ENCODE measurements at places on chromosomes 16 and 17.

DNA sequence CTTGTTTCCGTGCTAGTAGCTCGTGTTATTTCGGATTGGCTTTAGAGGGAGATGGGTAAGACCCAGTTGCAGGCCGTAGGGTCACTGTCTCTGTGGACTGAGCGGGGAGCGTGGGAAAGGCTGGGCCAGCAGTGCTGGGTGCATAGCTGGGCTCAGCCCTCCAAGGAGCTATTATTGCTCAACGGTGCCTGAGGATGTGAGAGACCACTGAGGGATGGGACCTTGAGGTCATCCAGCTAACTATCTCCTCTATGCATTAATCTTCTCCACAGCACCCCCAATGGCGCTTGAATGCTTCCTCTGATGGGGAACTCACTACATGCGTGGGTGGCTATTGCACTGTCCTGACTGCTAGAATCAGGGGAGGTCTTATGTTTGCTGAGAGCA lies 126.1 kb upstream of the FOXF1 start:
- no peak for DNase-seq

GRCh38 chr17:39064374-39064773 lies 87.1 kb downstream of the PLXDC1 start:
- no peak for DNase-seq

DNA sequence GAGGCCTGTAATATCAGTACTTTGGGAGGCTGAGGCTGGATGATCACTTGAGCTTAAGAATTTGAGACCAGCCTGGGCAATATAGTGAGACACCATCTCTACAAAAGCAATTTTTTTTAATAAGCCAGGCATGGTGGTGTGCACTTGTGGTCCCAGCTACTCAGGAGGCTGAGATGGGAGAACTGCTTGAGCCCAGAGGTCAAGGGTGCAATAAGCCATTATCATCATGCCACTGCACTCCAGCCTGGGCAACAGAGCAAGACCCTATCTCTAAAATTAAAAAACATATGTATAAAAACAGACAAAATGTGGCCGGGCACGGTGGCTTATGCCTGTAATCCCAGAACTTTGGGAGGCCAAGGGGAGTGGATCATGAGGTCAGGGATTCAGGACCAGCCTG lies 3.2 kb upstream of the ZNF785 start:
- no peak for DNase-seq

- DNase-seq: no peak
These were observed 36.8 kb downstream of the TMEM132E start for GRCh38 chr17:34616148-34616547.

DNA sequence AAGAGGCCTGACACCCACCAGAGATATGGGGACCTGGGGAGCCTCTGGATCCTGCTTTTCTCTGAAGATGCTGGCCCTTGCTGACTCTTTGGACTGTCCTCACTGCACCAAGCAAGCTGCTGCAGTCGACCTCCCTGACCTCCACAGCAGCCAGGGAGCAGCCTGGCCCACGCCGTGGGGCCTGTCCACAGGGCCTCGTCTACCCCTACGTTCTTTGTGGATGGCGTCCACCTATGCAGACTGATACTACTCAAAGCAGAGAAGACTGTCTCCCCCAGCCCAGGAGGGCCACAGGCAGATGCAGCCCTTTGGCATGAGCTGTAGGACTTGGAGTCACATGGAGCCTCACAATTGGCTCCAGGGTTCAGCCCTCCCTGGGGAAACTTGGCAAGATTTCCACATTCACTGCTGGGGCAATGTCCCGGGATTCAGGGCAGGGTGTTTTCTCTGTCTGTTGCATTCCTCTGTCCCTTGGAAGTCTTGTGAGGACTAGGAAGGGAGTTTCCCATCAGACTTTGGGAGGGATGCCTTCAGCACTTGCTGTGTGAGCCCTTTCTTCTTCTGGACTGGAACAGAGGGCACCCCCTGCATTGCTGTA lies 152.2 kb downstream of the NTN1 start:
- DNase-seq: no peak

GRCh38 chr16:1335211-1335971 lies 1.9 kb downstream of the BAIAP3 start:
- no peak for DNase-seq

DNA sequence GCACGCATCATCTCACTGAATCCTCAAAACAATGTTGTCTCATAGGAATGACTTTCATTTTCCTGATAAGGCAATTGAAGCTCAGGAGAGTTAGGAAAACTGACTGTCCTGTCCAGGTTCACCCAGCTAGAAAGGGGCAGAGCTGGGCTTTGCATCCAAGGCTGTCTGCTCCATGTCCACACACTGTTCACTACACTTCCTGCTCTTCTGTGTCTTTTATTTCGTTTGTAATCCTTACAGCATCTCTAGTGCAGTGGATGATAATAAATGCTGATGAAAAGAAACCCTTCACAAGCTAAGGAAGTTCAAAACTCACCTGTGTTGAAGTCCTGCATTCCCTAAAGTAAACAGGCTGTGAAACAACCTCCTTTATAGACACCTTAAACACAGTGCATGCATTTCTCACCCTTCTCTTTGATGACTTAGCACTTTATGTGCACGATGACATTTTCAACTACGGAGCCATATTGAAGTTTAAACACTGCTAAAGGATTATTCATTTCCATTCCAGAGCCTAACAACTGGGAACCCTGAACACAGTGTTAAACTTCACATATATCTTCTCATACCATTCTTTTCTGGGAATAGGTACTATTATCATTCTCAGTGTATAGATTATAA lies 31.0 kb upstream of the GPR139 start:
- DNase-seq: no peak

GRCh38 chr17:79046916-79047280 lies 22.9 kb downstream of the C1QTNF1 start:
- no peak for DNase-seq

- no peak for DNase-seq
These were observed 4.7 kb upstream of the ADGRG3 start for GRCh38 chr16:57663436-57663835.

DNA sequence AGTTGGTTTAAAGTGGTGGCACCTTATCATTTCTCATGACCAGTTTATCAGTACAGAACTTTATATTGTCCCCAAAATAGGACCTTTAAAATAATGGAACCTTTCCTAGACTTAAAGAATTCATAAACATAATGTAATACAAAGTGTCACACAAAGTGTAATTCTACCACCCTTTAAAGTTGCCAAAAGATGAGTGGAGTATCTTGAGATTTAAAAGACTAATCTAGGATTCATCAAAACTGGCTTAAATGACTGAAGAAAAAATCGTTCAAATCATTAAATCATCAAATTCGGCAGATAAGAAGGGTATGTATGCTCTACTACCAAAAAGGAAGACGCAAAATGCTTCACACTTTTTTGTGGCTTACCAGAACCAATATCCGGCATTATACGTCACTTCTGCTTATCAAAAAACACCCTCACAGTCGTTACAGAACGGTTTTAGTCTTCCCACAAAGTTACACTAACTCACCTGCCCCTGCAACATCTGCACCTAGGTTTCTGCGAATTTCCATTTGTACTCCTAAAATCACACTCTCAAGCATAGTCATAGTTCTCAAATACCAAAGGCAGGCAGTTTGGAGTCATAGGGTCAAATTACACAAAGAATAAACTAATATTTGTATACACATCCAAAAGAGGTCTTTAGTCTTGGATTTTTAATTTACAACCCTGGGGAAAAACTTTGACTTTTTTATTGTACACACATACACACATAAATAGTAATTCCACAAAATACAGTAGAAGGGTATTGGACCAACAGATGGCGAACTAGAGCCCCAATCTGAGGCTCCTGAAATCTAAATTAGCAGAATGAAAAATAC lies 1.4 kb upstream of the KANSL1 start:
- peak; percentile 75 for DNase-seq

- DNase-seq: no peak
These were observed 23.4 kb downstream of the RBL2 start for GRCh38 chr16:53457670-53458069.

DNA sequence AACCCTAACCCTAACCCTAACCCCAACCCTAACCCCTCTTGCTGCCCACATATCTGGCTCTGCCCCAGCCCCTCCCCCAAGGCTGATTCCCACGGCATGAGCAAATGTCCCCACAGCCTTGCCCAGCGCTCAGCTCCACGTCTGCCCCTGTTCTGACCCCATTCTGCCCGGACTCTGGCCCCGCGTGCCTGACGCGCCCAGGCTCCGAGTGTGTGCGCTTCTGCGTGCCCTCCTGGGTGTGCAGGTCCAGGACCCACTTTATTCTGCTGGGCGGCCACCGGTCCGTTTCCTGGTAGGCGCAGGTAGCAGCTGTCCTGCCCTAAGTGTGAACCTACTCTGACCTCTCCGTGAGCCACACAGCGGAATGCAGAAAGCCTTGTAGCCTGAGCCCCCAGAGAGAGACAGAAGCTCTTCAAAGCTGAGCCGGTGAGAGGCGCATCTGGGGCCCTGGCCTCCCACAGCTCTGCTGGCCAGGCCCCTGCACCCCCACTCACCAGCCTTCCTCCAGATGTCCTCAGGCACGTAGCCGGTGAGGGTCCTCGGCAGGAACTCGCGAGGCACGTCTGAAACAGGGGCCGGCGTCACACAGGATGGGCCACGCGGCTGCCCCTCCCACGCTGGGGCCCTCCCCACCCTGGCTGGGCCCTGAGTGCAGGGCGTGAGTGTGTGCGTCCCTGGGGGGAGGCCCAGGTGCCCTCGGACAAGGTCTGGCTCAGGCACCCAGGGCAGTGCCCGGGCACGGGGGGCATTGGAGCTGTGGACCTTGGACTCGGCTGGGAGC lies 14.0 kb upstream of the PABPN1L start:
- no peak for DNase-seq

GRCh38 chr17:68572138-68572842 lies 28.9 kb downstream of the FAM20A start:
- DNase-seq: no peak

- DNase-seq: no peak
These were observed 9.0 kb upstream of the C16orf87 start for GRCh38 chr16:46839986-46840443.

DNA sequence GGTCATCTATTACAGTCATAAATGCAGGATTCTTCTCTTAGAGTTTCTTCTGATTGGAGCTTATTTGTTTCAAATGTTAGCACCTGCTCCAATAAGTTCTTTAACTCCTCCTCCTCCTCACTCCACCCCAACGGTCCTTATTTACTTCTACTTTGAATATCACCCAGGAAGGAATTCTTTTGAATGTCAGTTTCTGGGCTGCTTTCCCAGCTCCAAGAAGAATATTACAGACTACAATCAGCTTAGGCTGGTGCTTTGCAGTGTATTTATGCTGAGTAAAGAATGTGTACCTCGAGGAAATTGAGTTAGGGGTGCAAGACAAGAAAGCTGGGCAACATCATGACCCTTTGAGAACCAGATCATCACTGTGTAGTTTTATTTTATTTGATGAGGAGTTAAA lies 30.8 kb downstream of the MAP3K3 start:
- DNase-seq: no peak

DNA sequence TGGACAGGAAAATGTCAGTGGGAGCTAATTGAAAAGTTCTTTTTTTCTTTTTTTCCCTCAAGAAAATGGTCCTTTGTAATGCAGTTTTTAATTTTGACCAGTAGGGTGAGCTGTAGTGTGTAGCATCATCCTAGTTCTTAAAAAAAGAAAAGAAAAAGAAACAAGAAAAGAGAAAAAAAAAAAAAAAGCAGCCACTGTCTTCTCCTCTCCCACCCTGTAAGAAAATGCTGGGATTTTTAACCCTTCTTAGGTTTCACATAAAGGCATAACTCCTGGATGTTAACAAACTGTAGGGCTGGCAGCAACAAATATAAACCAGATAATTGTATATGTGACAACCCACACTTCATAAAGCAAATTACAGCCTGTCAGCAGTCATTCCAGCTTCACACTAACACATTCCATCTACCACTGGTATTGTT lies 78.1 kb downstream of the SKAP1 start:
- DNase-seq: peak; percentile 69

DNA sequence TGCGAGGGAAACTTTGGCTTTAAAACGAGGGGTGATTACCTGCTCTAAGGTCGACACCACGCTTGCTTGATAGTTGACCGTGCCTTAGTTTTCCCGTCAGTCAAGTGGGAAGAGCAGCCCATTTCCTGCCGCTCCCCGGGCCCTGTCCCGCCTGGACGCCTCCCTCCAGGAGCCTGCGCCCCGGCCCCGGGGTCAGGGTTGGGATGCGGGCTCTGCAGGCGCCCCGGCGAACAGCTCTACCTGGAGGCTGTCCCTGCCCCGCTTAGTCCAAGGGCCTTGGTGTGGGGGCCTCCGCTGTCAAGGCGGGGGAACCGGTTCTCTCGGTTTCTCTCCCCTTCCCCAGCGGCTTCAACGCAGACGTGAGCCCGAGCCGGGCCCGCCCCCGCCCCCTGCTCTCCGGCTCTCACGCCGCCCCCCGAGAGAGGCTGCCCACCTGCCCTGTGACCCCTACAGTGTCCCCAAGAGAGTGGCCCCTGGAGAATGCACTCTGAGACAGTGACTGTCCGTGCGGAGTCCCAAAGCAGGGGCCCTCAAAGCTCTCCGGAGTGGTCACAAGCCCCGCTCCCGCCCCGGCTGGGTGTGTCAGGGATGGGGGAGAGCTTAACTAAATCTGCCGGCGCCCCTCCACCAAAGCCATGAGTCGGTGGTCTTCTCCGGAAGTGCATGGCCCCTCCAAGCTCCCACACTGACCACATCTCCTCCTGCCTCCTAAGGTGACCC lies 117.4 kb upstream of the SMURF2 start:
- no peak for DNase-seq

GRCh38 chr16:69831212-69832123 lies 69.3 kb downstream of the WWP2 start:
- DNase-seq: no peak

- peak; percentile 75 for DNase-seq
These were observed 2.5 kb downstream of the C1QTNF8 start for GRCh38 chr16:1093284-1094123.

GRCh38 chr17:32861981-32862380 lies 14.9 kb downstream of the MYO1D start:
- no peak for DNase-seq

- DNase-seq: no peak
These were observed 5.0 kb downstream of the NOG start for GRCh38 chr17:56598466-56598865.

DNA sequence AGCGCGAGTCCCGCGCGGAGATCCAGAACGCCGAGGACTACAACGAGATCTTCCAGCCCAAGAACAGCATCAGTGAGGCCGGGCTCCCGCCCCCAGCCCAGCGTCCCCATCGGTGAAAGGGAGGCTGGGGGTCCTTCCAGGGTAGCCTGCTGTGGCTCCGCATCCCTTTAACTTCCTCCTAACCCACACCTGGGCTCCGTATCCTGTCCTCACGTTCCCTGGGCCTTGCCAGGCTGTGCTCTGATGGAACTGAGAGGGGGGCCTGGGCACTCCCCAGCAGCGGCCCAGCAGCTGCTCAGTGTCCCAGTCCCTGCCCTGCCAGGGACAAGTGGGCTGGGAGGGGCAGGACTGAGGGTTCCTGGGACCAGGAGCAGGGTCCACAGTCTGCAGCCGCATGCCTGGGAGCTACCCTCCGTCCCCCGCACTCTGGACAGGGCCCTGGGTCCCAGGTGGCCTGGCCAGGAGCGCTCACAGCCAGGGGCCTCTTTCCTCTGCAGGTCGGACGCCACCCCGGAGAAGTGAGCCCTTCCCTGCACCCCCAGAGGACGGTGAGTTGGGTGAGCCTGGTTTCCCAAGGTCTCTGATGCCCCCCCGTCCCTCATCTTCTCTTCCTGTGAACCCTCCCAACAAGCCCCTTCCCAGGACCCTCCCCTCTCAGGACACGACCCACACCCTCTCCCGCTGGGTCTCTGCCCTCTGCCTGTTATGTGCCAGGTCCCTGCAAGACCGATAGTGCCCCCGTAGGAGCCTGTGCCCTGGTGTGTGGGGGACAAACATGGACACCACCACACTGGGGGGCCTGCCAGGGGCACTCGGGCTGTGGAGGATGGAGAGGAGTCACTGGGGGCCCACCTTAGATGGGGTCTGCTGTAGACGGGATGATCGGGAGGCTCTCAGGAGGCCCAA lies 18.1 kb downstream of the KATNB1 start:
- no peak for DNase-seq

Measured in erythroblast (primary cell).